ENCODE measurements at places on chromosomes 4 and X.

DNA sequence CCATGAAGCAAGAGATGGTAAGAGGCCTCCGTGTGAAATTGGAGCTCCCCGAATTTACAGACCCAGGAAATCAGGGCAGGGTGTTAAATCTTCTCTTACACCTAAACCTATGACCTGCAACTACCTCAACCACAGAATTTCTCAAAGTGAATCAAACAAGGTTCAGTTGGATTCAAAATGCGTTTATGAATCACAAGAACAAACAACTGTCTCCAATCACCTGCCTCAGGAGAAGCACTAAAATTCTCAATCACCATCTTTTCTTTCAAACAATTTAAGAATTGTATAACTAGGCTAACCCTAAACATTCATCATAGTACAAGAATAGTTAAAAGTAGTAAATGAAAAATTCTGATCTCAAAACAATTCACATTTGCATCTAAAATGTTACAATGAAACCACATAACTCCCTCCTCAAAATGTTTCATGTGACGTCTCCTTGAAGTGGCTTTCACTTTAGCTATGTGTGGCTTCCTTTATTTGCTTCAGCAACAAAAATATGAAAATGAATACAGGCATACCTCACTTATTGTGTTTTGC, 19.2 kb downstream of the PPP3CA start:
- no peak for DNase-seq

DNA sequence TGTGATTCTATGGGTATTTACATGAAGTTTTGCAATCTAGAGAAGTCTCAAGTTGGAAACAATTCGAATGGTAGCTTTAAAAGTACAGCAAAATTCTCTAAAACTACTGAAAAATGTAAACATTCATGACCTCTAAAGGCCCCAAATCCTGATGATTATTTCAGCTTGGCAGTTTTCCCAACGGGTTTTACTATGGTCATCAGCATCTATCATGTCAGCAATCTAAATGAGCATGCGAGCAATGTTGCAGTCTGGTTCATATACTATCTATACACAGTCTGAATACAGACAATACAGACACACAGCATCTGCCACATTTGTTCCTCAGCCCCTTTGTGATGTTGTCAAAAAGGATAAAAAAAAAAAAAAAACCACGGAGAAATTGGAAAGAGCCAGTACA, 790.3 kb upstream of the HTR2C start:
- no peak for DNase-seq

DNA sequence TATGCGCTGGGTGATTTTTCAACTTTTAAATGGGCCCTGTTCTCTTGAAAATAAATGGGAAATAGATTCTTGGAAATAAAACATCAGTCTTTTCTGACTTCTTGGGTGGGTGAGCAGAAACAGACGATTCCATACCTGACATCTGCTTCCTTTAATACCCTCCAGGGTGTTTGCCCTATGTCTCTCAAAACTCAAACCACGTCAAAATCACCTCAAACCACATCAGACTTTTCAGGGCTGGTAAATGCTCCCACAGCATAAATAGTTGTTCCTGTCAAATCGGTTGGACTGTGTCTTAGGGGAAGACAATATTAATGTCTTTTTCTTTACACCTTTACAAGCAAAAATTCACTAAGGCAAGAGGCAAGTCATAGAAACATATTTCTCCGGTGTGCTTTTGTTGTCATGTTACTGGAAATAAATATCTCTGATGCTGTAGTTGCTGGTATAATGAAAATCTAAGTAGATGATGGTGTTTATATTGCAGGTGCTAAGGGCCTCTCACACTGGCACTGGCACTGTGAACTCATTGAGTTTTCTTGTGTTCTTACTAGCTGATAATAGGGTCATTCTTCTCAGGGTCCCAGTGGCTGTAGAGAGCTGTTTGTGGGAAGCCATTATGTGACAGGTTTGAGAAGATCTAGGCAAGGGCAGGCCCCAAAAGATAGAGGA, 380.4 kb downstream of the RAPGEF2 start:
- DNase-seq: no peak

DNA sequence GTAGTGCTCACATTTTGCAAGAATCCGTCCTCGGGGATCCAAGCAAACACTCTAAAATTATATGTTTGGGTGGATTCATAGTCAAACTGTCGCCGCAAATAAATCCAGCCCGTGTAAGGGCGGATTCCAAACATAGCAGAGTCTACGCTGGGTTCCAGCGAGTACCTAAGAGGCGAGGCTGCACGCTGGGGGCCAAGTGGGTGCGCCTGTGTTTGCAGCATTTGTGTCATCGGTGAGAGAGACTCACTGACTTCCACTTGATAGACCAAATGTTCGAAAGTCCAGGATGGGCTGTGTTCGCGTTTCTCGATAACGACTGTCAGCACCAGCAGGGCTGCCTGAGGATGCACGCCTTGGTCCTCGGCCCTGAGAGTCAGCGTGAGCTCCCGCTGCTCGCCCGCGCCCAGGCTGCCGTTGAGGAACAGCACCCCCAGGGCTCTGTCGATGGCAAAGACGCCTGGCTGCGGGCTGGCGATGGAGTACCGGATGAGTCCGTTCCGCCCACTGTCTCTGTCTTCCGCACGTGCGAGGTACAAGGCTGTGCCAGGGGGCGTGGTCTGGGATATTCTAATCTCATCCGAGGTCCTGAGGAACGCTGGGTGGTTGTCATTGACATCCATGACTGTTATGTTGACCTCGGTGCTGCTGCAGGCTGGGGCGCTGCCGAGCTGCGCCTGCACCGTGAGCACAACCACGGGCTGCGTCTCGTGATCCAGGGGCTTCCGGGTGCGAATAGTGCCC, 158.7 kb downstream of the DCHS2 start:
- DNase-seq: peak; percentile 26

GRCh38 chr4:328729-329128, 8.9 kb upstream of the ZNF141 start:
- no peak for DNase-seq

DNA sequence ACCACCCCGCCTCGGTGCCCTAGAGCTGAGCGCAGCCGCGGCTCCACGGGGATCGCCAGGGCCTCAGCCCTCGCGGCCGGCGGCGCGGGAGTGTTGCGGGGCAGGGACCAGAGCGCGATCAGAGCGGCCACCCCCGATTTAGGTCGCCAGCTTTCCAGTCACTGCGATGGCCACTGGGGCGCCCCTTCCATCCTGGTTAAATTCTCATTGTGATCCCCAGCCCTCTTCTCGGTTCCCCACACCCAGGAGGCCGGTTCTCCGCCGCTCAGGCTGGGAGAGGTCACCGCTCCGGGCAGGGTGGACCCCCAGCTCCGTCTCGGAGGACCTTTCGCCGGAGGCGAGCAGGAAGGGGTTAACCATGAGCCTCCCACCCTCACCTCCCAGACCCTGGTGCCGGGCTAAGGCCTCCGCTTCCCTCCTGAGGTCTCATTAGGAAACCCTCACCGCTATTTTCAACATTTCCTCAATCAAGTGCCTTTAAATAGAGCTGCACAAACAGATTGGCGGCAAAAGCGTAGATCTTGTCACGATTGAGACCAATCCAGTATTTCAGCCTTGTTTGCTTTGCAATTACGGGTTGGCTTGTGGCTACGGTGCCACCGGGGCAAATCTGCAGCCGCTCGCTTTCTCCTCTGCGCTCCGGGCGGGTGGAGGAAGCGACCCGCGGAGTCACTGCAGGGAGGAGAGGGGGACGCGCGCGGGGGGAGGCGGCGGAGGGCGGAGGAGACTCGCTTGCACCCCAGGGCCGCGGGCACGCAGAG, 8.3 kb upstream of the HAND2 start:
- DNase-seq: no peak

DNA sequence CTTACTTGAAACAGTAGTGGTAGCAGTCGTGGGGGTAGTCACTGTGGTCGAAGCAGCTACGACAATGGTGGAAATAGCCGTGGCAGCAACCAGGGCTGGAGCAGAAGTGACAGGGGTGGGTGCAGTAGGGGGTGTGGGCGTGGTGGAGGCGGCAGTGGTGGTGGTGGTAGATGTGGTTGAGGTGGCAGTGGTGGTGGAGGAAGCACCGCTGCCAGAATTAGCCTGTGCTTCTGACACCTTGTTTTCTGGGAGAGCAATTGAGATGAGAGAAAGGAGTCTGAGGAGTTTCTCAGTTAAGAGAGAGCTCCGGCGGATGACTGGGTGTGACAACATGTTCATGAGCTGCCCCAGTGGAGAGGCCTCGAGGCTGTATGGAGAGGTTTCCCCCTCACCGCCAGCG, 113.5 kb upstream of the HSD17B10 start:
- no peak for DNase-seq

DNA sequence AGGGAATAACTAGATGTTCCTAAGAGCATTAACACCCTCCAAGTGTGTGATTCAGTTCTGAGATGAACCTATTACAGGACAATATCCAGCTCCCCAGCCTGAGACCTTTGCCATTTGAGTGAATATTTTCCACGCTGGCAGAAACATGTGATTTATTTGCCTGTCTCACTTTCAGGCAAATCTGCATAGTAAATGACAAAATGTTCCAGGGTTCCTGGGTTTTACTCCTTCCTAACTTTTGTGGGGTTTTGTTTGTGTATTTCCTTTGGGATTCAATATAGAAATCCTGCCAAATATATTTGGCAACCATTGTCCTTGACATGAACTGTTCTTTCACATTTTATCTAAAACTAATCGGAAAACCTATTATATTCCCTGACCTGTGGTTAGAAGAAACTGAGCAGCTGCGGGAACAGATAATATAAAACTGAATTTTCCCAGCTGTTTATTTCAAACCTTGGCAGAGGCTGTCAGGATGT, 12.5 kb downstream of the F8 start:
- DNase-seq: no peak

All from RPMI8226 (cell line).